ENCODE measurements at places on chromosomes 13 and 19.
A peak's percentile ranks its signal among the peaks of the same experiment; 100 is the strongest.

- no peak for DNase-seq
Observed at GRCh38 chr13:86992251-86992650, 678.9 kb upstream of the SLITRK5 start.

GRCh38 chr19:37969695-37970094 lies 62.7 kb downstream of the SIPA1L3 start:
- no peak for DNase-seq

- no peak for DNase-seq
Observed at GRCh38 chr13:49395451-49395865, 48.4 kb downstream of the CAB39L start.

DNA sequence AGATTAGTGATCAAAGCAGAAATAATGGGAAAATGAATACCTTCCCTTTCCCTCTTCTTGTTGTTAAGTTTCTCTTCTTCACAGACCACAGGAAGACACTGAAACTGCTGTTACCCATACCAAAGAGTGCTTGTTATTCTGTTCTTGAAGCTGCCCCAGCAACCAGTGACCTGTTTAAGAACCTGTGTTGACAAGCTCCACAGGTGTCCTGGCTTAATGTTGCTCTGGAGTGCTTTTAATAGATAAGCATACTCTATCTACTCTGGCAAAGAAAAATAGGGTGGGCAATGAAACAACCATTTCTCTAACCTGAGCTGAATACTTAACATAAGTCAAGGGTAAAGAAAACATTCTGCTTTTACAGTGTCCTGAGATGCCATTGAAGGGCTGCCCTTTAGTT lies 506.7 kb upstream of the GPC6 start:
- no peak for DNase-seq

- no peak for DNase-seq
Observed at GRCh38 chr13:110685305-110686020, 20.5 kb downstream of the CARS2 start.

DNA sequence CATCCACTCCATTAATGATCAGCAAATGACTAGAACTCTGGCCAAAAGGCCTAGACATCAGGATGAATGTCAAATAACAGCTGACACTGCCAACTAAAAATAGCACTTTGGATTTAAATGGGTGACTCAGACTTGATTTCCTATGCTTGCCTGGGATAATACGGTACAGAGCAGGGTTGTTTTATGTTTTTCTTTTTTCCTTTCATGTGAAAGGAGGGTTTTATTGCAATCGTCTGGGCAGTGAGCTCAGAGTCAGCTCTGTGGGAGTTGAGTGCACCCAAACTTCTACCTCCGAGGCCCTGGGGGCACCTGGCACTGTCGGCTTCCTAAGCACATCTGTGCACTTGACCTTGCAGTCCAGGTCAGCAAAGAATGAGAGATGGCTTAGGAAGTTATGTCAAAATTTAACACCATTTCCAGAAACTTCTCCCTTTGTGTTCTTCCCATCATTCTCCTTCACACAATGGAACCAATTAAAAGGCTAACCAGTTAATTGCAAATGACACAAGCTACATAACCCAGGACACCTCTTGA lies 134.1 kb downstream of the LACC1 start:
- no peak for DNase-seq

GRCh38 chr13:27338816-27339215 lies 68.2 kb downstream of the RASL11A start:
- DNase-seq, result no peak

GRCh38 chr13:28218679-28219078 lies 80.3 kb downstream of the PAN3 start:
- no peak for DNase-seq

DNA sequence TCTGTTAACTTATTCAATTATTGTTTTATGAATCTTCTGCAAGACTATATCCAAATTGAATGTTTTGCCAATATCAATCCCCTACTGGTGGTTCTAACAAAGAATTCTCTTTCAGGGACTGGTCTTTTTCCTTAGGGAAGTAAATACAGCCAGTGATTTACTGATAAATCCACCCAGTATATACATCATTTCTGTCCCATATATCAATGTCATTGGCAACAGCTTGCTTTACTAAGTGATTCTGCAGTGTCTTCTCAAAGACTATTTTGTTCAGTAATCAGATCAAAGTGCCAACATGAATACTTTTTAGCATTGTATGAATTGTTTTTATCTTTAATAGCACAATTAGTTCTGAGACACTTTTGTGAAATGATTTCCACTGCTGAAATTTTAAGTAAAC lies 114.0 kb upstream of the OBI1 start:
- DNase-seq, result no peak

GRCh38 chr13:97259798-97260714 lies 37.9 kb downstream of the MBNL2 start:
- DNase-seq, result no peak

DNA sequence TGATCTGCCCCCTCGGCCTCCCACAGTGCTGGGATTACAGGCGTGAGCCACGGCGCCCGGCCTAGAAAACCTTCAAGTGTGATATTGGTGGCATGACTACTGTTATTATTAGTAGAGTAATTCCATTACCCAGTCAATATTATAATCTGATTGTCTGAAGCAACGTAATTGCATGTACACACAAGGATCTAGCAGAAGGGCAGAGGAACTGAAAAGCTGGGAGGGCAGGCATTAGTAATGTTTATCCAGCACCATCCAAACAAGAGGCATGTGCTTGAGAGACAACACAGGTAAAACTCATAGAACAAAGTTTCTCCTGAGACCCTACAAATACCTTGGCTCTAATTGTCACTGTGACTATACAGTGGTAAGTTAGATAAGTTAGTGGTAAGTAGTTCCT lies 56.2 kb upstream of the ITM2B start:
- no peak for DNase-seq

DNA sequence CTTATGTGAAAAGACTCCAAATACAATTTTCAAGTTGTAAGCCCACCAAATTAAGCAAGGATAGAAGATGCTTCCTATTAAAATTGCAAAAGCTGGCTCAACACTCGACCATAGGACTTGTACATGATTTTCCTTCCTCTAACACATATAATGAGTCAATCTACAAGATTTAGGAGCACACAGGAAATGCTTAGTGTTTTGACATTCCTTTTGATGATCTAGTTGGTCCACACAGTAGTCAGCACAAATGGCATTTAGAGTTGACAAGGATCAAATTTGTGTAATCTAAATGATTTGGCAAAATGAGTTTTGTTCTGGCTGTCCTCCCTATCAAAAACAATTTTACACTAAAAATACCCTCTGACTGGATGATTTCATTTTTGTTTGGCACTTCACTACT lies 340.2 kb downstream of the DIAPH3 start:
- no peak for DNase-seq

- peak; percentile 24 for DNase-seq
Observed at GRCh38 chr19:35211545-35212230, 16.9 kb downstream of the FAM187B start.

GRCh38 chr13:30463787-30464495 lies 1.8 kb downstream of the HMGB1 start:
- DNase-seq, result peak; percentile 74

DNA sequence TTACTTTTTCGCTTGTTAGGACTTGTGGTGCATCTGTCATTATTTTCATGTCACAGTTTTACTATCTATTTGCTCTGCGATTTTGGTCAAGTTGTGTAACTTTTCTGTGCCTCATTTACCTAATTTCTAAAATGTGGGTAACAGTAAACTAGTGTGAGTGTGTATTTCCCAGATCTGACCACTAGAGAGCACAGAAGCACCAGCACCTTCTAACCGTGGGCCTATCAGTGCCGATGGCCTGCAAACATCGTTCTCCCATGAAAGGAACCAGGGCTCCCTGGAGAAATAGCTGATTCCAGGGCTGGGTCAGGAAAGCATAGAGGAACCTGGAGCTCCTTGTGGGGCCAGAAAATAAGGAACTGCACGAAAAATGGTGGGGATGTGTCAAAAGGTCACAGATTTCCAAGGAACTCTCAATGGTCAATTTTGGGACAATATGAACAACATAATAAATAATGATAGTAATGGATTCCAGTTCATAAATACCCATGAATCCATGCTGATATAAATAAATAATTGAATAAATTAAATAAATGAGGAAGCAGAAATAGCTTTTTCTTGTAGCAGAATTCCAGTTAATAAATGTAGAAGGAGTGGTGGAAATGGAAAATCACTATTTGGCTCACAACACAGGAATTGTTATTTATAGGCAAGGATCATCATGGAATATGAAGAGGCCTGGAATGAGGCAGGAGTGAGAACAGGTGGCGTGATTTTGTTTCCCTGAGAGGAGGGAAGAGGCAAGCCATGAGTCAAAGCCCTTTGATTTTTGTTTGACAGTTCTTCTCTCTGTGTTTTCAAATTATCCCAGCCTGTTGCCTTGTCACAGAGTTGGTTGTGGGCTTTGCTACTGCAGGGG lies 31.1 kb downstream of the CEACAM8 start:
- no peak for DNase-seq

GRCh38 chr13:81116461-81117282 lies 775.7 kb upstream of the SPRY2 start:
- DNase-seq, result no peak

GRCh38 chr19:5253406-5254110 lies 87.1 kb downstream of the PTPRS start:
- no peak for DNase-seq

- peak; percentile 43 for DNase-seq
Observed at GRCh38 chr19:16283210-16284061, 41.2 kb upstream of the KLF2 start.

GRCh38 chr19:11652056-11652455 lies 54.8 kb downstream of the ZNF627 start:
- no peak for DNase-seq

GRCh38 chr13:30639671-30640070 lies 22.0 kb downstream of the USPL1 start:
- no peak for DNase-seq

- no peak for DNase-seq
Observed at GRCh38 chr19:38799104-38799503, 10.1 kb downstream of the LGALS7B start.

DNA sequence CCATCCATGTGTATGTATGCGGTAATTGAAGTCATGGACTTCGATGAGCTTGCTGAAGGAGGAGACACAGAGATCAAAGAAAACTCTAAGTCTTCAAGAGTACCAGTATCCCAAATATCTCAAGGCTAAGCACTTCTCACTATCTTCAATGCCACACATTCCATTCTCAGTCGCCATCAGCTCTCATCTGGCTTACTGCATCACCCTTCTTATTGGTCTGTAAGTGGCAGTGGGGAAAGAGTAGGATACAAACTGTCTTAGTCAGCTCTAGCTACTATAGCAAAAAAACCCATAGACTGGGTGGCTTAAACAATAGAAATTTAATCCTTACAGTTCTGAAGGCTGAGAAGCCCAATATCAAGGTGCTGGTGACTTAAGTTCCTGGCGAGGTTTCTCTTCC lies 218.7 kb downstream of the POSTN start:
- no peak for DNase-seq

GRCh38 chr19:1668486-1669270 lies 16.3 kb upstream of the TCF3 start:
- DNase-seq, result no peak

DNA sequence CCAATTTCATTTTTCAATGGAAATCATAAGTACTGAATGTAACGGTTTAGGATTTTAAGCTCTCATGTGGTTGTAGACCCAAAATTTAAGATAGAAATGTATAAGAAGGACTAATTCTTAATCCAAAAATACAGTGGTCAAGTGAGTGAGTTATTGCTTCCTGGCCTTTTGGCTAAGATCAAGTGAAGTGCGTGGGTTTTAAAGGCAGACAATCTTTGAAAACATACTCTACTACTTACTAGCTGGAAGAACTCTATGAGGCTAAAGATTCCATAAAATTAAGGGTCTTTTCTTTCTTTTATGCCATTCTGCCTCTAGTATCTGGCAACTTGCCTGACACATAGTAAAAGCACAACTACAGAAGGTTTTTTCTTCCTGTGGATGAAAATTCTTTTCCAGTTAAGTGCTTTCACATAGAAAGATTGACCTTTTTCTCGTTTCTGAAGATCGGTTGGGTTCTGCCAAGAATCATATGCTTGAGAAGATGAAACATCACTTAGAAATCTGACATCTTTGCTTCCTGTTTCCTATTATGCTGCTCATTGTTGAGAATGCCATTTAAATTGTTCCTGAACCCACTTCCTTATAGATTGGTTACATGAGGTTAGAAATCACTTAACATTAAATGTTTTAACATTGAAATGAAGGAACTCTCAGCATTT lies 26.4 kb upstream of the SCEL start:
- DNase-seq, result no peak

- no peak for DNase-seq
Observed at GRCh38 chr13:100523981-100524386, 64.6 kb downstream of the GGACT start.

DNA sequence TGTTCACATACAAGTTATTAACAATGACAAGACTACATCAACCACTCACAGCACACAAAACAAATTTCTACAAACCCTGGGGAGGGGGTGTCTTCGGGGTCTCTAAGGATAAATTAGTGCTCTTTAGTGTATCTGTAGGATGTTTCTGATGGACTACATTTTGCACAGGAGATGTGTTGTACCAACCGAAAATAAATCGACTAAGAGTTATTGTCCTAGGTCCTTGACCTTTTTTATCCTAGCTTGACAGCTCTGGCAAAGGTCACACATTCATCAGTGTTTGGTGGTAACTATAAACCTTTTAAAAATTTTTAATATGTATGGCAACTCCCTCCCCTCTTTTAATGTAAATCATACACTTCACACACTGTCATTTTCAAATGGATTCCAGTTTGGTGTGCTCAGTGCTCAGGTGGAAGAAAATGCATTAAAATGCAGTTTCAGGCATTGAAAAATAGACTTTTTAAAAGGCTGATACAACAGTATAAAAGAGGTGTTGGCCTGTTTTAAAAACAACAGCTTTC lies 7.7 kb downstream of the ZIC5 start:
- no peak for DNase-seq

- no peak for DNase-seq
Observed at GRCh38 chr13:56349866-56350265, 790.9 kb upstream of the PRR20A start.

GRCh38 chr19:33622505-33622808 lies 704 bp downstream of the CHST8 start:
- no peak for DNase-seq

DNA sequence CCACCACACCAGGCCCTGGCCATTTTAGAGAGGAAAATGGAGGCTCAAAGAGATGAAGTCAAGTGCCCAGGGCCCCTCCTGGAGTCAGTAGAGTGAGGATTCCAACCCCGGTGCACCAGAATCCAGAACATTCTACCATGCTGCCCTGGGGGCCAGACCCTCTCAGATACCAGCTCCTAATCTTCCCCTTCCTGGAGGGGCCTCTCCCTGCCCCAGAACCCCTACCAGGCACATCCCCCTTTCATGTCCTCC lies 11.1 kb downstream of the CAPN12 start:
- no peak for DNase-seq

- no peak for DNase-seq
Observed at GRCh38 chr19:39839678-39840327, 5.8 kb upstream of the DYRK1B start.

GRCh38 chr19:44190020-44190419 lies 22.3 kb upstream of the ZNF227 start:
- DNase-seq, result no peak

DNA sequence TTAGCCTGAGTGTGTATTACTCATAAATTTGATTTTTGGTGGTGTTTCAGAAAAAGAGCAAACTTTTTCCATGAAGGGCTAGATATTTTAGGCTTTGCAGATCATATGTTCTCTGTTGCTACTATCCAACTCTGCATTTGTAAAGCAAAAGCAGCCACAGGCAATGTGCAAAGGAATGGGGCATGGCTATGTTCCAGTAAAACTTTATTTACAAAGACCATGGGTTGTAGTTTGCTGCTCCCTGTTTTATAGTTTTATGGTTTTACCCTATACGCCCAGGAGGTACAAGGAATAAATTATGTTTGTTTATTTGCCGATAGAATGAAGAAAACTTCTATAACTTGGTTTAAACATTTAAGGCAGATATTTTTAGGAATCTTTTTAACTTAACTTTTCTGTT lies 23.6 kb downstream of the IFT88 start:
- no peak for DNase-seq
